ENCODE measurements at places on chromosomes 4 and X.

DNA sequence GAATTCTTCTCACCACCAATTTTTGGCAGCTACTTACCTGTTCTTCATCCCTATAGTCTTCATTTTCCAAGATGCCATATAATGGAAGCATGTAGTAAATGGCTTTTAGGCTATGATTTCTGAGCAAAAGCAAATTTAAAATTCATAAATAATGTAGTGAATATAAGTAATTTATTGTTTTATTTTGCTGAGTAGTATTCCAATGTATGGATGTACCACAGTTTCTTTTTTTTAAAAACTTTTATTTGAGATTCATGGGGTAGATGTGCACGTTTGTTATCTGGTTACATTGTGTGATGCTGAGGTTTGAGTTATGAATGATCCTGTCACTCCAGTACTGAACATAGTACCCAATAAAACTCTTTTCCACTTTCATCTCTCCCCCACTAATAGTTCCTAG is 369.1 kb downstream of the IL15 start:
- H3K4me1 ChIP-seq, result no peaks in the 10 kb centered on the region
- H3K4me3 ChIP-seq, result no peak overlapping the region
- no peaks in the 10 kb centered on the region for H3K27me3 ChIP-seq
- DNase-seq, result no peak
- no peak overlapping the region for H3K27ac ChIP-seq

GRCh38 chr4:178356725-178357124 is 914.5 kb upstream of the AGA start:
- DNase-seq, result no peak
- H3K4me1 ChIP-seq, result no peaks in the 10 kb centered on the region
- H3K27ac ChIP-seq, result no peak overlapping the region

GRCh38 chrX:39519030-39519488 is 578.7 kb downstream of the BCOR start:
- no peaks in the 10 kb centered on the region for H3K27me3 ChIP-seq
- H3K27ac ChIP-seq, result no peak overlapping the region
- no peak for DNase-seq
- no peaks in the 10 kb centered on the region for H3K4me1 ChIP-seq
- no peaks in the 10 kb centered on the region for H3K36me3 ChIP-seq
- no peak overlapping the region for H3K4me3 ChIP-seq

GRCh38 chr4:56742080-56742871 is 61.2 kb upstream of the HOPX start:
- peaks cover 36% of the 10 kb centered on the region for H3K4me1 ChIP-seq
- 0 out of 2 replicates have a peak overlapping the region, but pooled peaks have one; percentile 10 for H3K27ac ChIP-seq
- H3K27me3 ChIP-seq, result no peaks in the 10 kb centered on the region

GRCh38 chrX:25067271-25068172 is 51.8 kb upstream of the ARX start:
- H3K27me3 ChIP-seq, result no peaks in the 10 kb centered on the region
- no peak for DNase-seq
- no peak overlapping the region for H3K4me3 ChIP-seq
- no peak overlapping the region for H3K27ac ChIP-seq

DNA sequence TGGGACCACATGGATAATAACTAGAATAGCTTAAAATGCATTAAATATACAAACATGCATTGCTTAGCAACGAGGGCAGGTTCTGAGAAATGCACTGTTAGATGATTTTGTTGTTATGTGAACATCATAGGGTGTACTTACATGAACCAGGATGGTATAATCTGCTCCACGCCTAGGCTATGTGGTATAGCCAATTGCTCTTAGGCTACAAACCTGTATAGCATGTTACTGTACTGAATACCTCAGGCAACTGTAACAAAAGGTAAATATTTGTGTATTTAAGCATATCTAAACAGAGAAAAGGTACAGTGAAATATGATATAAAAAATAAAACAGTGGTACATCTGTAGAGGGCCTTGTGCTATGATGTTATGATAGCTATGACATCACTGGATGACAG is 169.2 kb upstream of the IL15 start:
- no peaks in the 10 kb centered on the region for H3K4me1 ChIP-seq
- H3K36me3 ChIP-seq, result no peaks in the 10 kb centered on the region
- H3K4me3 ChIP-seq, result no peak overlapping the region
- no peaks in the 10 kb centered on the region for H3K27me3 ChIP-seq
- H3K27ac ChIP-seq, result no peak overlapping the region

GRCh38 chr4:37615720-37616063 is 70.5 kb downstream of the RELL1 start:
- no peaks in the 10 kb centered on the region for H3K4me1 ChIP-seq
- H3K27ac ChIP-seq, result no peak overlapping the region
- H3K4me3 ChIP-seq, result no peak overlapping the region
- DNase-seq, result no peak

DNA sequence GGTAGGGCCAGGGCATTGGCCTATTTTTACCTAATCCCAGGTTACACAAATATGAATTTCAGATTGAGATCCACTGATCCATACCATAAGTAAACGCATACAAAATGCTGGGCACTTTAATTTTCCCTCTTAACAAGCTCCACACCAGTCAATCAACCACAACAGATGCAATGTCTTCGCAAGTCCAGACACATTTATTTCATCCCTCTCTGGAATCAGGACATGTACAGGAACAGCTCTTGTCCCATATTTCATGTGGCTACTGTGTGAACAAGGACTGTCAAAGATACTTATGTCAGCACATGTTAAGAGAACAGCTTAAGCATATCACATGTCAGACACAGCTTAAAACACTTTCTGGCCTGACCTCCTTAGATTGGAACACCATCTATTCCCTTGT is 145.9 kb downstream of the PPP3CA start:
- DNase-seq, result no peak
- no peaks in the 10 kb centered on the region for H3K27me3 ChIP-seq
- H3K36me3 ChIP-seq, result no peaks in the 10 kb centered on the region
- H3K27ac ChIP-seq, result no peak overlapping the region

DNA sequence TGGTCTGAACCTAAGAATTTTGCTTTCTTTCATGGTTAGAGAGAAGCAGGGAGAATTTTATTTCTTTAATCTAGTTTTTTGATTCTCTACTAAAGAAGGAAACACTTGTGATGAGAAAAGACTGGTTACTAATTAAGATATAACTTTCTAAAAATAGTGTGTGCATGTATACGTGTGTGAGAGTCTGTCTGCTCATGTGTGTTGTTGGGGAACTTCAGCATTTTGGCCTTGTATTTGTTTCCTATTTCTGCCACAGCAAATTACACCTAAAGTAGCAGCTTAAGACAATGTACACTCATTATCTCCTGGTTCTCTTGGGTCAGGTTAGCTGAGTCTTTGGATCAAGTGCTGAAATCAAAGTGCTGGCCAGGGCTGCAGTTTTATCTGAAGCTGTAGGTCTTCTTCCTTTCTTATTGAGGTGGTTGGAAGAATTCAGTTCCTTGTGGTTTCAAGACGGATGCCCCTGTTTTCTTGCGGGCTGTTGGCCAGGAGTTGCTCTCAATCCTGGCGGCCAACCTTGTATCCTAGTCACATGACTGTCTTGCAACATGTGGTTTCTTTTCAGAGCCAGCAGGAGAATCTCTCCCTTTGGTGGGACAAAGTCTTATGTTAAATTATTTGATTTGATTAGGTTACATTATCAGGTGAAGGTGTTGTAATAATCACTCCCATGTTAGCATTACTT is 188.4 kb upstream of the CLNK start:
- H3K4me1 ChIP-seq, result no peaks in the 10 kb centered on the region
- H3K27me3 ChIP-seq, result no peaks in the 10 kb centered on the region
- H3K27ac ChIP-seq, result no peak overlapping the region
- H3K4me3 ChIP-seq, result no peak overlapping the region
- no peaks in the 10 kb centered on the region for H3K36me3 ChIP-seq
- DNase-seq, result no peak

- peaks cover 22% of the 10 kb centered on the region for H3K36me3 ChIP-seq
- no peaks in the 10 kb centered on the region for H3K27me3 ChIP-seq
- no peak overlapping the region for H3K27ac ChIP-seq
- no peak overlapping the region for H3K4me3 ChIP-seq
- DNase-seq, result no peak
- no peaks in the 10 kb centered on the region for H3K4me1 ChIP-seq
Measured at GRCh38 chr4:122205687-122206086, 53.6 kb downstream of the BLTP1 start.

- H3K4me3 ChIP-seq, result no peak overlapping the region
- H3K36me3 ChIP-seq, result no peaks in the 10 kb centered on the region
- DNase-seq, result no peak
- H3K4me1 ChIP-seq, result no peaks in the 10 kb centered on the region
- no peaks in the 10 kb centered on the region for H3K27me3 ChIP-seq
Measured at GRCh38 chrX:109926743-109927662, 75.9 kb upstream of the TMEM164 start.

- no peak for DNase-seq
- H3K4me1 ChIP-seq, result no peaks in the 10 kb centered on the region
- H3K36me3 ChIP-seq, result no peaks in the 10 kb centered on the region
- no peaks in the 10 kb centered on the region for H3K27me3 ChIP-seq
- no peak overlapping the region for H3K27ac ChIP-seq
- no peak overlapping the region for H3K4me3 ChIP-seq
Measured at GRCh38 chrX:134737061-134737460, 78.8 kb upstream of the PLAC1 start.

DNA sequence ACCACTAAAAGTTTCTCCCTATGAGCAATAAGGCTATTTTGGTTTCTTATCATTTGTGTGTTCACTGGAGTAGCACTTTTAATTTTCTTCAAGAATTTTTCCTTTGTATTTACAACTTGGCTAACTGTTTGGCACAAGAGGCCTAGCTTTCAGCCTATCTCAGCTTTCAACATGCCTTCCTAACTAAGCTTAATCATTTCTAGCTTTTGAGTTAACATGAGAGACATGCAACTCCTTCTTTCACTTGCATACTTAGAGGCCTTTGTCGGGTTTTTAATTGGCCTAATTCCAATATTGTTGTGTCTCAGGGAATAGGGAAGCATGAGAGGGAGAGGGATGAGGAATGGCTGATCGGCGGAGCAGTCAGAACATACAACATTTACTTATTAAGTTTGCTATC is 349.8 kb downstream of the OPHN1 start:
- no peak for DNase-seq
- no peaks in the 10 kb centered on the region for H3K27me3 ChIP-seq
- H3K36me3 ChIP-seq, result no peaks in the 10 kb centered on the region
- H3K27ac ChIP-seq, result no peak overlapping the region
- no peak overlapping the region for H3K4me3 ChIP-seq

DNA sequence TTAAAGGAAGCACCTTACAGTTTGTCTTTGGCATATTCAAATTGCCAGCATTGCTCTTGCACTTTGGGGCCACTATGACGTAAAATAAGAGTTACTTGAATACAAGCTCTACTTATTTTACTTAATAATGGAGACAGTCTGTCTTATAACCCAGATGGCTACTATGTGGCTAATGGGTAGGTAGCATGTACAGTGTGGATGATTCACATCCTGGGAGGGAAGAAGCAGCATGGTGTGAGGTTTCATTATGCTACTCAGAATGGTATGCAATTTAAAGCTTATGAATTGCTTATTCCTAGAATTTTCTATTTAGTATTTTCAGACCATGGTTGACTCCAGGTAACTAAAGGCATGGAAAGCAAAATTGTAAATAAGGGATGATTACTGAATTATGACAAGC is 761.8 kb upstream of the ATOH1 start:
- H3K27me3 ChIP-seq, result no peaks in the 10 kb centered on the region
- DNase-seq, result no peak
- no peaks in the 10 kb centered on the region for H3K4me1 ChIP-seq
- H3K36me3 ChIP-seq, result no peaks in the 10 kb centered on the region
- H3K4me3 ChIP-seq, result no peak overlapping the region
- no peak overlapping the region for H3K27ac ChIP-seq

- no peak overlapping the region for H3K4me3 ChIP-seq
- peak overlapping the region; percentile 78 for H3K27ac ChIP-seq
Measured at GRCh38 chrX:17707731-17708130, 29.6 kb upstream of the SCML1 start.

- no peaks in the 10 kb centered on the region for H3K27me3 ChIP-seq
- H3K4me1 ChIP-seq, result no peaks in the 10 kb centered on the region
- no peak overlapping the region for H3K27ac ChIP-seq
- no peak for DNase-seq
Measured at GRCh38 chr4:137452799-137453198, 79.5 kb downstream of the PCDH18 start.

GRCh38 chr4:40264995-40265909 is 68.4 kb downstream of the RHOH start:
- DNase-seq, result no peak
- H3K4me3 ChIP-seq, result no peak overlapping the region
- H3K4me1 ChIP-seq, result peaks cover 5% of the 10 kb centered on the region
- H3K27ac ChIP-seq, result no peak overlapping the region
- no peaks in the 10 kb centered on the region for H3K36me3 ChIP-seq

DNA sequence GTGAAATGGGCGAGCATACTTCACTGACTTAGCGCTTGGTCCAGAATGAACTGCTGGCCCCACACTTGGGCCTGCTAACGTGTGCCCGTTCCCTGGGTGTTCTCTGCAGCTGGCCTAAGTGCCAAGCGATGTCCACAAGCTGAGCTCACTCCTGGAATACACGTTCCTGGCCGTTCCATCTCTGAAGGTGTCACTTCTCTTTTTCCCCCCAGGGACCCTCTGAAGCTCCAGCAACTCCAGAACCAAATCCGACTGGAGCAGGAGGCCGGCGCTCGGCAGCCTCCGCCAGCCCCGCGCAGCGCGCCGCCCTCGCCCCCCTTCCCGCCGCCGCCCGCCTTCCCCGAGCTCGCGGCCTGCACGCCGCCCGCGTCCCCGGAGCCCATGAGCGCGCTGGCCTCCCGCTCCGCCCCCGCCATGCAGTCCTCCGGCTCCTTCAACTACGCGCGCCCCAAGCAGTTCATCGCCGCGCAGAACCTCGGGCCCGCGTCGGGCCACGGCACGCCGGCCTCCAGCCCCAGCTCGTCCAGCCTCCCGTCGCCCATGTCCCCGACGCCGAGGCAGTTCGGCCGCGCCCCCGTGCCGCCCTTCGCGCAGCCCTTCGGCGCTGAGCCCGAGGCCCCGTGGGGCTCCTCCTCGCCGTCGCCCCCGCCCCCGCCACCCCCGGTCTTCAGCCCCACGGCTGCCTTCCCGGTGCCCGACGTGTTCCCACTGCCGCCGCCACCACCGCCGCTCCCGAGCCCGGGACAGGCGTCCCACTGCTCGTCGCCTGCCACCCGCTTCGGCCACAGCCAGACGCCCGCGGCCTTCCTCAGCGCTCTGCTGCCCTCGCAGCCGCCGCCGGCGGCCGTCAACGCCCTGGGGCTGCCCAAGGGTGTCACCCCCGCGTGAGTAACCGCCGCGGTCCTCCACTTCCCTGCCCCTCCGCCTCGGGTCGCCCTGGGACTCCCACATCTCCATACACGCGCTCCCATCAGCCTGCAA is 132.3 kb downstream of the CBR4 start:
- no peaks in the 10 kb centered on the region for H3K4me1 ChIP-seq
- H3K4me3 ChIP-seq, result no peak overlapping the region
- DNase-seq, result peak; percentile 49
- H3K36me3 ChIP-seq, result peaks cover 11% of the 10 kb centered on the region
- no peak overlapping the region for H3K27ac ChIP-seq
- no peaks in the 10 kb centered on the region for H3K27me3 ChIP-seq

Data from PC-9 (cell line).